Fibroblast of lung (primary cell): ENCODE measurements at places on chromosomes 7 and 10. TPM values are rescaled to one million over a fixed set of nuclear protein-coding genes. Genes with fewer than 3 reads are reported as not detected.

The NKX6-2 gene
- total RNA-seq, result not detected in 2 replicates

The NME8 gene
- total RNA-seq, result not detected in 2 replicates

The IQCE gene
- total RNA-seq, result 7.7 and 8.3 TPM in 2 replicates

The LIPN gene
- not detected in 2 replicates for total RNA-seq

The CRHR2 gene
- total RNA-seq, result not detected in 2 replicates

The DLX5 gene
- 0.17 TPM in 1 of 2 replicates, not detected in the other for total RNA-seq

The PNLIP gene
- total RNA-seq, result not detected in 2 replicates

The WNT16 gene
- total RNA-seq, result 3.8 TPM in 1 of 2 replicates, not detected in the other

The CAV2 gene
- total RNA-seq, result 60.1 and 119 TPM in 2 replicates

The PTN gene
- total RNA-seq, result 13.9 and 30.2 TPM in 2 replicates

The MACROH2A2 gene
- 9.2 and 12.1 TPM in 2 replicates for total RNA-seq

The TAC1 gene
- under 0.01 and 0.33 TPM in 2 replicates for total RNA-seq

DNA sequence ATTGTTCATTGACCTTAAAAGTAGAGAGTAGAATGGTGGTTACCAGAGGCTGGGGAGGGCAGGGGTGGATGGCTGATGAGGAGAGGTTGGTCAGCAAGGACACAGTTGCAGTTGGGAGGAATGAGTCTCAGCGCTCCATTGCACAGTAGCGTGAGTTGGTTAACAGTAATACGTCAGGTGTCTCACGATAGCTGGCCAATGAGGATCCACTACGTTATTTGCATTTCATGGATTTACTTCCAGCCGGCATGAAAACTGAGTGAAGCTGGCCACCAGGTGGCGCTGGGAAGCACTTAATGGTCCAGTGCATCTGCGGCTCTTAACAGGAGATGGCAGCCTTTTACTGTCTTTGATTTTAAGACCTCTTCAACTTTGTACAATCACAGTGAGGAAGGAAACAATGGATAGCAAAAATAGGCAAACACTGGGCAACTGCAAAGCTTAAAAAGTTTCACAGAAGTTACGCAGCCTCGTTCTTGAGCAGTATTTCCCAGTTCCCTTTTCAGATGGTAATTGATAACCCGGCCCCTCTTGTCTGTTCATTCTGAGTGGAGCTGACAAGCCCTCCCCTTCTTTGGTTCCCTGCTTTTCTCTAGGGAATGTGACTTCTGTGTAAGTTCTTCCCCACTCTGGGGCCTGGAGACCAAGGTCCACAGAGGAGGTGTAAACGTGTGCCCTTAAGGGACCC, 23.7 kb downstream of the AKR1E2 start:
- DNase-seq, result peak; percentile 97

GRCh38 chr10:124535731-124536495, 74.3 kb downstream of the LHPP start:
- no peak for DNase-seq

DNA sequence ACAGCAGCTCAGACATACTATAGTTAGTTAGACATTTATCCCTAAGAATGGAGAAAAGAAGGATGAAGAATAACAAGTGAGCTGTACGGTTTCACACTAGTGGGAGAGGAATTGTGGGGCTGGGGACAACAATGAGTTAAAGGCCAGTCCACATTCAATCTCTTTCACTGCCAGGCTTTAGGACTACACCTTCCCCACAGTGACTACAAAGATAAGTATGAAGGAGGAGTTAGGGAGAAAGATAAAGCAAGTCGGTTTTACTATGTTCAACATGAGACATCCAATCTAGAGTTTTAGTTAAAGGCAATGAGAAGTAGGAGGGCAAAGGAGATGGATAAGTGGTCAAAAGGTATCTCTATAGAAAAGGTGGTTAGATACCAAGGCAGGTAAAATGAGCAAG, 16.3 kb downstream of the ARHGAP12 start:
- DNase-seq, result peak; percentile 20

- DNase-seq, result peak; percentile 28
These were observed 811 bp upstream of the ARHGAP12 start for GRCh38 chr10:31929261-31930022.

DNA sequence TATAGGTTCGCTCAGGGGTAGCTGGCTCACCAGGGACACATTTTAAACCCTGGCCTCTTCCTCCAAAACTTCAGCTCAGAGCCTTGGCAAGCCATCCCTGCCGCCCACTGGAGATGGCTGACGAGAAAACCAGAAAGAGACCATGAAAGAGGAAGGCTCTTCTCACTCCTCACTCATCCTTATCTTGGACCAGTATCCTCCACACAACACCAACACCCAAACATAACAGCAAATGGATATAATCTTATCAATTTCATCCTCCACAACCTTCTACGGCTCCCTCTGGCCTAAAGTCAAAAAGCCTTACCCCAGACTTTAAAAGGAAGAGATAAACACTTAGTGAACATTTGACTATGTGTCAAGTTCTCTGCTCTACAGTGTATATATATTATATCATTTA, 26.9 kb downstream of the DLG5 start:
- DNase-seq, result no peak

GRCh38 chr7:2968176-2968575, 75.5 kb downstream of the CARD11 start:
- no peak for DNase-seq

- no peak for DNase-seq
These were observed 26.3 kb downstream of the WBP1L start for GRCh38 chr10:102770108-102770482.

DNA sequence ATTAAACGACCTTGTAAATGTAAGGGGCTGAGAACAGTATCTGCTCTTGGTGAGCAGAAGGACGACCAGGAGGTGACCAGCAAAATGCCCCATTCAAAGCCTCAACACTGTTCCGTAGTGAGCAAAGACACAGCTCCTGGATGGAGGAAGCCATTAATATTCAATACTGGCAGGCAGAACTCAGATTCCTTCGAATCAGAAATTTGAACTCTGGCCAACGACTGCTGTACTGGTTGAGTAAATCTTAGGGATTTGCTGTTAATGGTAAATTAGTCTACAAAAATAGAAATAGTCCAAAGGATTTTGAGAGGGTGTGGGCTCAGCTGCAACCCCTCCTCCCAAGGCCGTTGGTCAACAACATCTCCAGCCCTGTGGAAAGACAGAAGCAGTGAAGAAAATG, 130.5 kb upstream of the PFKP start:
- DNase-seq, result peak; percentile 48

DNA sequence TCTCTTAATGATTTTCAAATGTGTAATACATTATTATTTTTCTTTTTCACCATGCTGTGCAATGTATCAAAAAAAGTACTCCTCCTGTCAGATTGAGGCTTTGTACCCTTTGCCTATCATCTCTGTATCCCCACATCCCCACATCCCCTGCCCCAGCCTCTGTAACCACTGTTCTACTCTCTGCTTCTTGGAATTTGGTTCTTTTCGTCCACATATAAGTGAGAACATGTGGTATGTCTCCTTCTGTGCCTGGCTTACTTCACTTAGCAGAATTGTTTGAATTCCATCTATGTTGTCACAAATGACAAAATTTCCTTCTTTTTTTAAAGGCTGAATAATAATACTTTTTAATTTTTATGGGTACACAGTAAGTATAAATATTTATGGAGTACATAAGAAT, 13.8 kb downstream of the TAF3 start:
- DNase-seq, result no peak

DNA sequence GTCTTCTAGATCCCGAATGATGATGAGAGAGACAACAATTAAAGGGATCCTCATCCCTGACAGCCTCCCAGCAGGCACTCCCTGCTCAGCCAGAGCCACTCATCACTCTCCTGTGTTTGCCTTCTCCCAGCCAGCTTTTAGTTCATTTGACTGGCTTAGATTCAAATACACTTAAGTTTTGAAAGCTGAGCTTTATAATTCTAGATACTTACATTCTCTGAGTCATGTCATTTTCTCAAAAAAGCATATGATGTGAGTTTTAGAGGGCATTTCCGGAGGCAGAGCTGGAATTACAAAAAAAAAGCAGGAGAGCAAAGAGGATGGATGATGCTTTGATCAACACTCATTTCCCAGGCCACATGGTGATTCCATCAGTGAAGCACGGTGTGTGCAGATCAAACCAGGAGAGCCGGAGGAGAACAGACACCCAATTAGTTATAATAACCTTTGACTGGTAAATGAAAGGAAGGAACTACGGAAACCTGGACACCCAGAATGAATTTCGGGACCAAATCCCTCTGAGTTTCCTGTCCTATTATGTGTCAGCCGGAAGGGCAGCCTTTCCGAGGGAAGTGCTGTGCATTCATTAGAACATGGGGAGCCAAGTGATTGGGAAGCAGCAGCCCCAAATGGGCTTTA, 81.5 kb upstream of the HPS1 start:
- DNase-seq, result peak; percentile 23

GRCh38 chr10:117320050-117320665, 55.1 kb downstream of the PDZD8 start:
- DNase-seq, result no peak

GRCh38 chr7:134298902-134299683, 17.6 kb downstream of the SLC35B4 start:
- DNase-seq, result peak; percentile 81

DNA sequence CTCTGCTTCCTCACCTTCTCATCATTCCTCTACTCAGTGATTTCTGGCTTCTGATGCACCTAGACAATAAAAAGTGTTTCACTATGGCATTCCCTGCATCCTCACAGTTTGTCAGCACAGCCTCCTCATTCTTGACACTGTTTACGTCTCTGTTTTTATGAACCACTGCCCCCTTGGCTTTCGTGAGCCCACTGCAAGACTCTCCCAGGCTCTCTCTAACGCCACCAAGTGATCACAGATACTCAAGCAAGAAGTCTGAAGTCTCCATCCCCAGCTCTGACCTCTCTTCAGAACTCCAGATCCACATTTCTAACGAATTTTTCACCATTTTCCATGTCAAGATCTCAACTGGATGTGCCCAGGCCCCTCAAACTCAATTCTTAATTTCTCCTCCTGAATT, 8.9 kb downstream of the SLC16A9 start:
- no peak for DNase-seq

DNA sequence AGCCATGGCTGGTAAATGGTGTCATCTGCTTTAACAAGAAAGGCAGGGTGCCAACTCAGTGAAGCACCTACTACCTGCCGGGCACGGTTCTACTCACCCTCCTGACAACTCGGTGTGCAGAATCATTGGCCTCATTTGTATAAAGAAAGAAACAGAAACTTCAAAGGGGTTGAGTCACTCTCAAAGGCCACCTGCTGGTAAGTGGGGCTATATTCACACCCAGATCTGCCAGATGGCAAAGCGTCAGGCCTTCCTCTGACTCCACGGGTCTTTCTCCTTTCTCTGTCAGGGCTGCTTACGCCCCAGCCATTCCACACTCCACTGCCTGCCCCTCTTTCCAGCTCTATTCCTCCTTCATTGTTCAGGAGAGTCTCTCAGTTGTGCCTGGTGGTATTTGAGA, 309.2 kb downstream of the GFRA1 start:
- DNase-seq, result no peak

DNA sequence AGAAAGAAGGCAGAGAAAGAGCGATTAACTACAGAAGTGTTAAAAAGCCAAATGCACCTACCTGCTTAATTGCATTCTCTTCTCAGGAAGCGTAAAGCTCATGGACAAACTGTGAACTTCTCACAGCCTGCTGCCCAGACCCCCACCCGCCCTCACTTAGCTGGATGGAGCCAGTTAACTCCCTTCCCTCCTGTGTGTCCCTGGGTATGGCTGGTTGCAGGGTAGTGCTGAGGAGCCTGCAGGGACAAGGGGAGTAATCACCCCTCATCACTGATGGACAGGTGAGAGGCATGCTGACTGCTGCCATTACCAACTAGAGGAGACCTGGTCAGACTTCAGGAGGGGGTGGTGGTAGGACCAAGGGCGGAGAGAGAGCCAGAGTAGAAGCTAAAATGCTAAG, 37.5 kb downstream of the ENO4 start:
- no peak for DNase-seq

DNA sequence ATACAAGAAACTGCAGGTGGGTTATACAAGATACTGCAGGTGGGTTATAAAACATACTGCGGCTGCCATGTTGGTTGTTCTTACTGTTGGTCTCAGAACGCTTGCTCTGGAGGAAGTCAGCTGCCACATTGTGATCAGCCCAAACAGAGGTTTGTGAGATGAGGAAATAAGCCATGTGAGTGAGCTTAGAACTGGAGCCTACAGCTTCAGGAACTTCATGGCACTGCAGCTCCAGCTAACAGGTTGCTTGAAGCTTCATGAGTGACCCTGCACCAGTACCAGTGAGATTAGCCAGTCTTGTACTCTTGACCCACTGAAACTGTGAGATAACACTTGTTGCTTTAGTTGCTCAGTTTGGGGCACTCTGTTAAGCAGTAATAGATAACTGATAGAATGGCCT, 74.5 kb upstream of the PRKCQ start:
- no peak for DNase-seq

GRCh38 chr7:51318886-51319579, 2.4 kb upstream of the COBL start:
- no peak for DNase-seq

DNA sequence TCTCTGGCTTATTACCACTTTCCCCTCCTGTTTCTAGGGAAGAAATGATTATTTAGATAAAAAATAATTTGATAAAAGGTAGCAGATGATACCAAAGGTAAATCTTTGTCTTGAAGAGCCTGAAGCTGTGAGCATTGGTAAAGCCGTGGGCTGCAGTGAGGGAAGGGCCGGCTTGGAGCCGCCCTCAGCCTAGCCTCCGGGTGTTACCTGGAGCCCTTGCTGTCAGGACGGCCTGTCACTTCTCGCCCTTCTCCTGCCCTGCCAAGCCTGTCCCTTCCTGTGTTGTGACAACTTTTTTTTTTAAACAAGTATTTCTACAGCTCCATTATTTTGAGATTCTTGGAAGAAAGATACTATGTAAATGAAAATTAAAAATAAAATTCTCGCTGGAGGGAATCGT, 7.0 kb downstream of the CUX1 start:
- DNase-seq, result no peak

- no peak for DNase-seq
These were observed 826.0 kb downstream of the SORCS1 start for GRCh38 chr10:106338486-106338885.

GRCh38 chr10:49153971-49154370, 20.1 kb upstream of the FAM170B start:
- DNase-seq, result peak; percentile 22
